ENCODE measurements at places on chromosomes 4 and X. TPM values are rescaled to one million over a fixed set of nuclear protein-coding genes. Genes with fewer than 3 reads are reported as not detected.

Gene SYP
- 0.60 TPM for total RNA-seq

Gene RAB33A
- 5.0 TPM for total RNA-seq

Gene OPRPN
- not detected for total RNA-seq

Gene PABPC5
- not detected for total RNA-seq

Gene ADGRG4
- total RNA-seq: not detected

Gene ZAR1
- not detected for total RNA-seq

Gene AFP
- not detected for total RNA-seq

Gene OCIAD2
- 54.1 TPM for total RNA-seq

Gene MXRA5
- not detected for total RNA-seq

Gene ZCCHC18
- 4.0 TPM for total RNA-seq

Gene TMEM184C
- total RNA-seq: 14.2 TPM

Gene RIPPLY1
- not detected for total RNA-seq

Gene DCAF8L2
- total RNA-seq: not detected

Gene SMARCA1
- total RNA-seq: not detected

Gene ZNF732
- total RNA-seq: not detected

Gene SSX4B
- not detected for total RNA-seq

Gene CTSO
- 9.3 TPM for total RNA-seq

Gene CTAG2
- not detected for total RNA-seq

Gene PJA1
- total RNA-seq: 18.7 TPM

Gene KIAA1210
- total RNA-seq: not detected

Gene CHST7
- 6.3 TPM for total RNA-seq

Gene SRPX2
- not detected for total RNA-seq

Gene HTN1
- total RNA-seq: not detected

Gene ATP1B4
- total RNA-seq: not detected

Gene CYLC1
- total RNA-seq: not detected

Gene PRR32
- total RNA-seq: not detected

Gene GASK1B
- 1.8 TPM for total RNA-seq

Gene ARMCX1
- total RNA-seq: 0.30 TPM

Gene ADH1A
- not detected for total RNA-seq

Gene SRPX
- not detected for total RNA-seq

Gene FGB
- not detected for total RNA-seq
